Aorta (tissue), 5 donors: ENCODE measurements at places on chromosomes 7 and 10. TPM values are rescaled to one million over a fixed set of nuclear protein-coding genes. Genes with fewer than 3 reads are reported as not detected.

DNA sequence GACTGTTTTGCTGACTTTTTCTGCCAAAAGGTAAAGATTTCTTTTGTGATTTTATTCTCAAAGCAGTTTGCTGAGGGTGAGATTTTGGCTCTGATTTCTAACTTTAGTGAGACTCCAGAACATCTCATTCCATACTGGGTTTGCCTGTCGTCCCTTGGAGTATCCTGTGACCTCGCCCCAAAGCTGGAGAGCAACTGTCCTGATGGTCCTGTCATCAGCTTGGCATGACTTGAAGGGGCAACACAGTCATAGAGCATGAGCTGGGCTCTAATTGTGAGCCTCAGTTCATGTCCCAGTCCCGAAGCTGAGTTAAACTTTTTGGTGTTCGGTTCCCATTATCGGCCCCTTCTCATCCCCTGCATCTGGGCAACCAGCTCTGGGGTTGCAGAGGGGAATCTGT, 23.4 kb downstream of the C10orf90 start:
- H3K36me3 ChIP-seq: no peaks in the 10 kb centered on the region
- no peak overlapping the region for H3K4me3 ChIP-seq

DNA sequence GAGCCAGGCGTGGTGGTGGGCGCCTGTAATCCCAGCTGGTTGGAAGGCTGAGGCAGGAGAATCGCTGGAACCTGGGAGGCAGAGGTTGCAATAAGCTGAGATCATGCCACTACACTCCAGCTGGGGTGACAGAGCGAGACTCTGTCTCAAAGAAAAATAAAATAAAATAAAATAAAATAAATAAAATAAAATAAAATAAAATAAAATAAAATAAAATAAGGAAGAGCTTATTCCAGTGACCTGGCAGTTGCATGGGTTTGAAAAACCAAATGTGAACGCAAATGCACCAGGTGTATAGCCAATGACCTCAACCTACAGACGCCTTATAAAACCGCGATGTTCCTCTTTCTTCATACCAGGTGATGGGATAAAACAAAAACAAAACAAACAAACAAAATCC, 995.7 kb downstream of the TYW1 start:
- no peak overlapping the region for H3K4me3 ChIP-seq
- no peaks in the 10 kb centered on the region for H3K27me3 ChIP-seq
- DNase-seq: no peak
- H3K27ac ChIP-seq: no peak overlapping the region
- H3K4me1 ChIP-seq: no peaks in the 10 kb centered on the region

DNA sequence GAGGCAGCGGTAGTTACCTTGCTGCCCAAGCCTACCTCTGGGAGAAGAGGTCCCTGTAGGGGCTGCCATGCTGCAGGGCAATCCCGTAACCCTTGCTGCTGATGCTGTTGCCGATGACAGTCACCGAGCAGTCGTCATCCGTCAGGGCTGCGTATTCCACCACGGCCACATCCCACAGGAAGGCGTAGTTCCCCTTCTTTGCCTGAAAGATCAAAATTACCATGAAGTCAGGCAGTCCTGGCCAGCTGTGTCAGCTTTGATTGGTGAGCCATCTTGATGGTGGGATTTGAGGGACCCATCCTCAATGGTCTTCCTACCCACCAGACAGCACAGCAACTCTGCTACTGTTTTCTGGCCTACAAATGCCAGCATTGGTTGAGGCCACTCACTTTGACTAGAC, 746.8 kb downstream of the GRID1 start:
- no peak overlapping the region for H3K27ac ChIP-seq
- no peaks in the 10 kb centered on the region for H3K4me1 ChIP-seq
- no peak overlapping the region for H3K4me3 ChIP-seq
- no peaks in the 10 kb centered on the region for H3K27me3 ChIP-seq
- no peak for DNase-seq
- no peaks in the 10 kb centered on the region for H3K36me3 ChIP-seq

- H3K27ac ChIP-seq: no peak overlapping the region
- no peak overlapping the region for H3K4me3 ChIP-seq
- H3K4me1 ChIP-seq: no peaks in the 10 kb centered on the region
- H3K36me3 ChIP-seq: no peaks in the 10 kb centered on the region
Observed at GRCh38 chr7:106772655-106773108, 92.4 kb upstream of the PIK3CG start.

GRCh38 chr10:124032971-124033886, 60.2 kb downstream of the CHST15 start:
- H3K27ac ChIP-seq: no peak overlapping the region
- no peaks in the 10 kb centered on the region for H3K27me3 ChIP-seq
- peak; percentile 57 for DNase-seq
- no peaks in the 10 kb centered on the region for H3K36me3 ChIP-seq
- no peak overlapping the region for H3K4me3 ChIP-seq

DNA sequence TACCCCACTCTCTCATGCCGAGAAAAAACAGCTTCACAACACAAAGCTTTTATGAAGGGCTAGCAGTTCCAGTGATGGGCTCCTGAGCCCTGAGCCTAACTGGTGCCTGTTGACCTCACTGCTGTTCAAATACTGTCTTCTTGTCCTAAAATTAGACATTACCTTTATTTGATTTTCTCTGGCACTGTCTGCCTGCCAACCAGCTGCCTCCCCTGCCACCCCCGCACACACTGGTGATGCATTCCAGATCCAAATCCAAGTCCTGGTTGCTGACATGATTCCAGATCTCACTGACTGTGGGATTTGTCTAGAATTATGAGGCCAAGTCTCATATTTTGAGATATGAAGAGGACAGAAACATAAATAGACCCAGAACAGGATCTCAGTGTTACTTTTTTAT, 816.2 kb downstream of the NRG3 start:
- H3K27me3 ChIP-seq: no peaks in the 10 kb centered on the region
- no peak overlapping the region for H3K4me3 ChIP-seq
- no peak overlapping the region for H3K27ac ChIP-seq
- H3K4me1 ChIP-seq: no peaks in the 10 kb centered on the region
- DNase-seq: no peak

The CALML3 gene
- total RNA-seq: not detected
